GM13977 (cell line): ENCODE measurements at places on chromosomes 16 and 17.

GRCh38 chr17:79646721-79647455 lies 36.0 kb upstream of the RBFOX3 start:
- no peak for DNase-seq

DNA sequence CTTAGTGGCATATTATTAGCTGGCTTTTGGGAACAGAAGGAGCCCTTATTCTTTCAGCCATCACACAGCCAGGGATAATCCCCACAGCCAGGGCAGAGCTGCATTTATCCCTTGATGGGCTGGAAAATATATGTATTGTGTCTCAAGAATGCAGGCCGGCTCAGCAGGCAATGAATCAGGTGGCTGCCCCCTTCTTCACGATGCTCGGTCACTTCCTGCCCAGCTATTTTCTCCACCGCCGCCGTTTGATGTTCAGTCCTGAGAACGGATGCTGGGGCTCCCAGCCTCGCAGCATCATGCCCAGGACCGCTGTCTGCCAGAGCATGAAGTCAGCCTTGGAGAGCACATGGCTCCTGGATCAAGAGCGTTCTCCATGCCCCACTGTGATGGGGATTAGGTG lies 4.3 kb upstream of the MYH3 start:
- no peak for DNase-seq

- DNase-seq = no peak
These were observed 3.7 kb upstream of the SLC39A11 start for GRCh38 chr17:73096211-73096610.

- DNase-seq = peak; percentile 71
These were observed 4.4 kb upstream of the ARMC7 start for GRCh38 chr17:75105126-75106080.

GRCh38 chr16:22813948-22814710 lies at the start of gene HS3ST2:
Gene HS3ST2, plus strand, starts transcription at chr16:22814162. Its CDS starts 449 bp downstream, at chr16:22814611.
- DNase-seq = peak; percentile 27

GRCh38 chr17:72141336-72141735 lies 20.5 kb downstream of the SOX9 start:
- DNase-seq = no peak

DNA sequence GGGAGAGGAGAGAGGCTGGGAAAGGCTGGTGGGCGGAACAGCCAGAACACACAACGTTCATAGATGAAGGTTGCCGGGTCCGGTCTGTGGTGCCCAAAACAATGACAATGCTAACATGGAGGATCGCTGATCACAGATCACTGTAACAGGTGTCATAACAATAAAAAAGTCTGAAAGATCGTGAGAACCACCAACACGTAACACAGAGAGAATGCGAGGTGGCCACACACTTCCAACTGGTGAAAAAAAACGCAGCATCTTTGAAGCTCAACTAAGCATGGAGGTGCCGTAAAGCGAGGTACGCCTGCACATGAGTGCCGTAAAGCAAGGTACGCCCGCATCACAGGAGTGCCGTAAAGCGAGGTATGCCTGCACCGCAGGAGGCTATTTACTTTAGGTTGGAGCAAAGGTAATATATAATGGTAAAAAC lies 42.3 kb downstream of the ABR start:
- no peak for DNase-seq

GRCh38 chr16:29007730-29008593 lies 23.1 kb downstream of the LAT start:
- DNase-seq = no peak

DNA sequence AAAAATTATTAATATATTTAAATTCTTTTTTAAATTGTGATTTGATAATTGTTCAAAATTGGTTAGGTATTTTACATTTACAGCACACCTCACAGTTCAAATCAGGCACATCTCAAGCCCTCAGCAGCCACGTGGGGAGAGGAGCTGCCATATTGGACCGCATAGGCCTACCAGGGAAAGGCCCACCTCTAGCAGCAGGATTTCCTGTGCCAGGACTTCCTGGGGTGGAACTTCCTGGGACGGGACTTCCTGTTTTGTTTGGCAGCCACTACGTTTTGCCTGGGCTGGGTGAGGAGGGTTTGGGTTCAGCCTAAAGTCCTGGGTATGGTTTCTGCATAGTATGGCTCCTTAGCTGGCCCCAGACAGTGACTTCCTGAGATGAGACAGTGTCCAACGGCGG lies 298.5 kb upstream of the FOXF1 start:
- no peak for DNase-seq

GRCh38 chr16:66728117-66728787 lies 23.2 kb downstream of the DYNC1LI2 start:
- peak; percentile 60 for DNase-seq
